ENCODE measurements at places on chromosomes 2 and 18. TPM values are rescaled to one million over a fixed set of nuclear protein-coding genes. Genes with fewer than 3 reads are reported as not detected.

TBR1 gene
- total RNA-seq, result under 0.01 TPM

CCL20 gene
- total RNA-seq, result 1.5 TPM

UXS1 gene
- 41.6 TPM for total RNA-seq

ANKRD62 gene
- 0.13 TPM for total RNA-seq

C2orf78 gene
- total RNA-seq, result not detected

EML6 gene
- 0.53 TPM for total RNA-seq

SLC25A52 gene
- under 0.01 TPM for total RNA-seq

DNA sequence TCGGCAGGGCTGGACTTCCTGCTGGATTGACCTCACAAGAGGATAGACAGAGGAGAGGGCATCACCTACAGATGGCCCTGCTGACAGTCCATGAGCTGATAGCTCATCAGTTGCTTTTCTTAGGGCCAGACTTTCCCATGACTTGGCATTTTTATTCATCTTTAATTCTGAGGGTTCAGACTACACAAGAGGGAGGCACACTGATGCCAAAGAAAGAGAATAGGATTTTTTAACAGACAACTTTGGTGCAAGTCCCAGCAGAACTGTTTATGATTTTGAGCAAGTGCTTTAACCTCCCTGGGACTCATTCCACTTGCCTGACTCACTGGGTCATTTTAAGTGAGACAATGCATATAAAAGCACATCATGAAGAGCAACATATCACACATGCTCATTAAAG lies 299.2 kb downstream of the INSIG2 start:
- peak; percentile 93 for DNase-seq

- no peak for DNase-seq
Measured at GRCh38 chr2:176817061-176817565, 395.5 kb upstream of the HNRNPA3 start.

- DNase-seq, result no peak
Measured at GRCh38 chr2:22904126-22904684, 480.8 kb upstream of the KLHL29 start.

DNA sequence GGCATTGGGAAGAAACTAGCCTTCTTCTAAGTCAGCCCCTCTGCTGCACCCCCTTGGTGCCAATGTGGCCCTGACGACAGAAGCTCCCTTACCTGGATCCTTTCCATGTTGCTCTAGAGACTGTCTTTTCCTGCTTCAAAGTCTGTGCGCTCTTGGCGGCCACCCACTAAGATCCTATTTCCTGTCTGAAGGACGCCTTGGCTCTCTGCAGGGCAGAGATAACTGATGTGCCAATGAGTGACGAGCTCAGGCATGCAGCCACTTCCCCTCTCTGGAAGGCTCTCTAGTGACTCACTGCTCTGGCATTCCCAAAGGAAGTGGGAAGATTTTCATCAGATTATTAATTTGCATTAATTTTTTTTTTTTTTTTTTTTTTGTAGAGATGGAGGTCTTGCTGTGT lies 273.5 kb downstream of the CDH20 start:
- peak; percentile 96 for DNase-seq

GRCh38 chr2:97673915-97674283 lies 4.4 kb downstream of the C2orf92 start:
- DNase-seq, result no peak

DNA sequence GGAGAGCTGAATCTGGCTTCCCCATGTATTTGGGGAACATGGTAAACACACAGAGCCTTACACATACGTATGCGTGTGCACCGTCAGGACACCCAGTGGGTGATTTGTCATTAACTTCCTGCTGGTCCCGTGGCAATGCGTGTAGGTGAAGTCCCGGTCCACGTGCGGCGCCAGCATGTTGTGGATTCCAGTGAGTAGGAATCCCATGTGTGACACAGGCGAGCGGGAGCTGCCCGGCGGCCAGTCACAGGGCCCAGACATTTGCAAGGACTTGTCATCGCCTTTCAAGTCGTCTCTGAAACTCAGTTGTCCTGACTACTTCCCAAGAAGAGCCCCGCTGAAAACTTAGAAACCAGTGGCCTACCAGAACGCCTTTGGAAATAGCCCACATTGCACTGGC lies 102.0 kb downstream of the RNF144A start:
- DNase-seq, result no peak

DNA sequence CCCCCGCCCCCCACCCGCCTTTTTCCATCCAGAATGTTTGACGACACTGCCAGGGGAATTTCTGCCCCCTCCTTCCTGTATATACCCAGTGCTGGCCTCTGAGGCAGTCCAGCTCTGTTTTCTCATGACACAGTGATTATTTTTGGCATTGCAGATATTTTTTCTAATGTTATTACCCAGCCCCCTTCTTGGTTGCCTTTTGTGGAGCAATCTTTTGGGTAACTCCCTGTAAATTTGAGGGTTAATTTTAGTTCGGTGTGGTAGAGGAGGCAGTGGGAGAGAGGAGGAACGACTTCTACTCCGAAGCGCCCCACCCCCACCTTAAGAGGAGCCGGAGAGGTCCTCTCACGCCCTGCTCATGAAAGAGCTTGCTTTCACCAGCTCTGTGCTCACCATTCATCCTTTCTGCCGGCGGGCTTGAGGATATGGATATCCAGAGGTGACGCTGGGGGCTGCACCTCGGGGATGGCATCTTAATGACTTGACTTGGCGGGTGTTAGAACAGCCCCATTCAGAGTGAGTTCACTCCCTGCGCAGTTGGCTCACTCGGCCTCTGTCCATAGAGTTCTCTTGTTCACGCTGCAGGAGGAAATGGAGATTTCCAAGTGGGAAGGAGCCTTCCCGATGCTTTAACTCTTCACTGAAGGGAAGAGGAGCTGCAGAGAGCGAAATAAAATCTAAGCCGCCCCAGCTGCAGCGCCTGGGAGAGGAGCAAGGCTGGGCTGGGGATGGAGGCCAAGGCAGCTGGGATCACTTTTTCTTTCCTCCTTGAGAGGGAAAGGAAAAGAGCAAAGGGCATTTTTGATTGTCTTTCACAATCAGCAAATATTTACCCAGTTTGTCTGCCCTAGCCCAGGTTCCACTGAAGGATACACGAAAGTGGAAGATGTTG lies 38.4 kb downstream of the EPAS1 start:
- DNase-seq, result peak; percentile 48

GRCh38 chr2:12819103-12819475 lies 102.4 kb downstream of the TRIB2 start:
- DNase-seq, result peak; percentile 94

DNA sequence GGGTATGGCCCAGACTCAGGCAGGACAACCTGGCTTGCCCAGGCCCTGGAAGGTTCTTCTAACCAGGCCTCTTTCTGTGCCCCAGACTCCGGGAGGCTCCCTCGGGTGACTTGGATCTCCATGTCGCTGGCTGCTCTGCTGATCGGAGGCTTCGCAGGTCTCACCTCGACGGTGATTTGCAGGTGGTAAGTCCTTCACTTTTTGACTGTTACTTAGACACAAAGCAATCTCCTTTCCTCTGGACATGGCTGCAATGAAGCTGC lies 103.5 kb downstream of the TPO start:
- DNase-seq, result no peak

GRCh38 chr2:28624793-28625701 lies 126.6 kb upstream of the PPP1CB start:
- no peak for DNase-seq

GRCh38 chr2:850429-850828 lies 100.2 kb upstream of the SNTG2 start:
- peak; percentile 2 for DNase-seq

DNA sequence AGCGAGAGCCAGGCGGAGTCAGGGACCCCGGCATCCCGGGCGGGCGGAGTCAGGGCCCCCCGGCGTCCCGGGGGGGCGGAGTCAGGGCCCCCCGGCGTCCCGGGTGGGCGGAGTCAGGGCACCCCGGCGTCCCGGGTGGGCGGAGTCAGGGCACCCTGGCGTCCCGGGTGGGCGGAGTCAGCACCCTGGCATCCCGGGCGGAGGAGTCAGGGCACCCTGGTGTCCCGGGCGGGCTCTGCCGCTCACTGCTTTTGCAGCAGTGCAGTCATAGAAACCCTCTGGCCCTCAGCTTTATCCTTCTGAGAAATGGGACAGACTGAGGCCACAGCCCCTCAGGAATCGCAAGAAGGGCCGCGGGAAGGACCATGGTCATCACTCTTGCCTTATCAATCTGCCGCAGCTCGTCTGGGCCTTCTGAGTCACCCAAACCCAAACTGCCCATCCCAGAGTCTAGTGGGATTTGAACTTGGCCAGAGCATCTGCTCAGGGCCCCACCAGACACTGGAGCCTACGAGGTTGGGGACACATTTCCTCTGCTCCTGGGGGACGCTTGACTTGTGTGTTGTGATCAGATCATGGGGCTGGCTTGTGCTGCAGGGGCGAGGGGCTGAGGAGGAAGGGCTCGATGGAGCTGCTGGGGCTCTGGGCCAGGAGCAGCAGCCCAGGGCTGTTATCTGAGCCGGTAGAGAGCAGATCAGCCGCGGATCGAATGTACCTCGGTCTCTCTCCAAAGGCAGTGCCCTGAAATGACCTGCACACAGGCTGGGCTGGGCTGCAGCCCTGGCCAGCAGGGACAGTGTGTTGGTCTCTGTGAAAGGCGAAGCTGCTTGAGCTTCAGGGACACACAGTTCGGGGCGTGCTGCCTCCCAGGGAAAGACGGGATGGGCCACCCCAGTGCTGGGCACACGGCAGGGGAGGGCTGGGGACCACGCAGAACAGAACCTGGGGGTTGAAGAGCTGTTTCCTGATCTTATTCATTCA lies 290.1 kb upstream of the HDAC4 start:
- DNase-seq, result no peak

DNA sequence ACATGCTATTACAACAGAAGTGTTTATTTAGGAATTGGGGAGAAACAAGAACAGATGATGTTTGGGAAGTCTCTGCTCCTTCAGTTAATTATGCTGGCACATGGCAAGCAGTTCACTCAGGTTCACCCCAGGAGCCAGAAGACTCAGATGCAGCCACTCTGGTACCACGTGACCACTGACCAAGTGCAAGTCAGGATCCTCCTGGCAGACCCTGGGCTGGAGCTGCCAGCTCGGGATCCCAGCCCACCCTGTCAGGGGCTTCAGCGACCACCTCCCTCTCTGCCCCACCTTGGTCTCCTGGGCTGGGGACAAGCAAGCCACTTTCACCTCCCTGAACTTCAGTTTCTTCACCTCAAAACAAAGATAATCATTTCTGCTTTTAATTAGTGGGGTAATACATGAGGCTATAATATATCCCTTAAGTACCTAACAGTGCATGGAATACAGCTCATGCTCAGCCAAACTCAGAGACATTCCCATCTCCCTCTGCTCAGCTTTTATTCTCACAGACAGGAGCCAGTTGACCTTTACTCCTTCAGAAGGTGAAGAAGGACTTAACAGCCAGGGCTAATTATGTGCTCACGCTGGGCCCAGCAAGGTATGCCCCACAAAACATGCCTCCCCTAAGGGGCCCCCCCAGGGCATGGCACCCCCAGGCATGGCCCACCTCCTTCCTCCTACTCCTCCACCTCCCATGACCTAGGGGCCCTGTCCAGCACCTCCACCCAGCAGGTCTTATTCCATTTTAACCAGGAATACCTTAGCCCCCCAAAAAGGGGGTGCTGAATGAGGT lies 11.8 kb downstream of the CRACDL start:
- no peak for DNase-seq

DNA sequence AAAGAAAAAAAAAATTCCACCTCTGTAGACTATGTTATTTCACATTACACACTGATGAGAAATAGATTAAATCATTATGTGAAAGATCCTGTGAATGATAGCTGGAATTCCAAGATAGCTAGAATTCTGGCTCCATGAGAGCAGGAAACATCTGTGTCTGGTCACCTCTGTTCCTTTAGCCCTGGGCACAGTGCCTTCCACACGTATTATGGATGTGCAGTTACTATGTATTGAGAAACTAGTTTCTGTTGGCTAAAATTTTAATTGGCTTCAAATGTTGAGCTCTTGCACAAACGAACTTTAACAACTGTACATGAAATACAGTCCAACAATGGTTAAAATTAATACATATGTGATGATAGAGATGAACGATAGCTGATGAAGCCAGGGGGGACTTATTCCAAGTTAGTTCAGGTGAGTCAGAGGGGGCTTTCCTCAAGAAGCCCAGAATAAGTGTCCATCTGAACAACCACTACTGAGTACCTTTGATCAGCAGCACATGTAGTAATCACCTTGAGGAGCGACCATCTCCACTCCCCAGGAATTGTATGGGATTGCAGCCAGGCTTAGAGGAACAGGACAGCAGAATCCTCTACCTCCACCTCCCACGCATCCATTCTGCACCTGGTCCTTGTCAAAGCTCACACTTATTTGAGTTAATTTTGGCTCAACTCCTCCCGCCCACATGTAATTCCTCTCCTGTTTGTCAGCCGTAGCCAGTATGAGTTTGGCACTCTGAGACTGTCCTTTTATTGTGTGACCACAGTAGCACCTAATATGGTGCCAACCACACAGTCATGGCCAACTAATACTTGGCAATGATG lies 68.6 kb downstream of the NABP1 start:
- DNase-seq, result peak; percentile 11

- DNase-seq, result no peak
Measured at GRCh38 chr18:6057604-6058003, 162.3 kb upstream of the TMEM200C start.

GRCh38 chr18:63106727-63107126 lies 212.8 kb downstream of the BCL2 start:
- DNase-seq, result no peak

DNA sequence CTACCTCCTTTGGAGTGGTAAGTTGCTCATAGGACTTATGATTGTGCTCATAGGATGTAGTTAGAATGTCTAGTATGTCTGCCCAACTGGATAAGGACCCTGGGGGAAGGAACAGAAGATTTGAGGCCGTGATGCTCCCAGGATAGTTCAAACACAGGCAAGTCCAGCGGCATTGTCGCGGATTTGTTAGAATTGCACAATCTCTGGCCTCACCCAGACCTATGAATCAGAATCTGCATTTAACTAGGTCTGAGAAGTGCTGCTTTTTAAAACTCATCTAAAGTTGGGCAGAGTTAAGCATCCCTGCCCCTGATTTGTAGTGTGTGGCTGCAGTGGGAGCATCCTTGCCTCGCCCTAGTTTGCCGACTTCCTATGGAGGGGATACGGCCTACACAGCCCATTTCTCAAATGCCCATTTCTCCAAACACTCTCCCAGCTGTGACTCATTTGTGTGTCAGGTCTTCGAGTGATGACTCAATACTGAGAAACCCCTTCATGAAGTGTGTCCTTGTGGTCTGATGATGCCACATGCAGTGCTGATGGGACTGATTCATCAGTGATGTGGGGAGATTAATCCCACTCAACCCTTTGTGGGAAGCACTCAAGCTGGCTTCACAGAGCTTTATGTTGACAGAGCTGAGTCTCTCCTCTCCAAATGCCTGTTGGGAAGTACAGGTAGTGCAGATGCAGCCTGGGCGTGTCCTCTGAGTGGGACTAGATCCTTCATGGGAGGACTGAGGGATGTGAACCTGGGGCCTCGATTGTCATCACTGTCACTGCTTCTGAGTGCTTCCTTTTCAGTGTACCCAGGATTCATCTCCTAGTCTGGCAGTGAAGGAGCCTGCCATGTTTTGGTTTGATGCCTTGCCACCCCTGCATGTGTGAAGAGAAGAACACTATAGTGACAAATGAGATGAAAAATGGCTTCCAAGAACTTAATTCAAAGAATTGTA lies 18.7 kb downstream of the SMIM21 start:
- DNase-seq, result peak; percentile 100

- no peak for DNase-seq
Measured at GRCh38 chr2:188291142-188291616, 495 bp upstream of the GULP1 start.

Data from bronchial epithelial cell (primary cell).